ENCODE measurements at places on chromosomes 5 and 9.

DNA sequence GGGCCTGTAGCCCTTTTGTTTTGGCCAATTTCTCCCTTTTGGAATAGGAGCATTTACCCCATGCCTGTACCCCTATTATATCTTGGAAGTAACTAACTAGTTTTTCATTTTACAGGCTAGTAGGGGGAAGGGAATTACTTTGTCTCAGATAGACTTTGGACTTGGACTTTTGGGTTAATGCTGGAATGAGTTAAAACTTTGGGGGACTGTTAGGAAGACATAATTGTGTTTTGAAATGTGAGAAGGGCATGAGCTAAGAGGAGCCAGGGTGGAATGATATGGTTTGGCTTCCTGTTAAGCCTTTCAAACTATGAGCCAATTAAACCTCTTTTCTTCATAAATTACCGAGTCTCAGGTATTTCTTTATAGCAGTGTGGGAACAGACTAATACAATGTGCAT is 168.1 kb downstream of the FGF1 start:
- DNase-seq = no peak

GRCh38 chr9:30575691-30576090 is 1808.8 kb upstream of the ACO1 start:
- no peak for DNase-seq

- no peak for DNase-seq
Observed at GRCh38 chr5:515273-515836, 8.9 kb downstream of the SLC9A3 start.

DNA sequence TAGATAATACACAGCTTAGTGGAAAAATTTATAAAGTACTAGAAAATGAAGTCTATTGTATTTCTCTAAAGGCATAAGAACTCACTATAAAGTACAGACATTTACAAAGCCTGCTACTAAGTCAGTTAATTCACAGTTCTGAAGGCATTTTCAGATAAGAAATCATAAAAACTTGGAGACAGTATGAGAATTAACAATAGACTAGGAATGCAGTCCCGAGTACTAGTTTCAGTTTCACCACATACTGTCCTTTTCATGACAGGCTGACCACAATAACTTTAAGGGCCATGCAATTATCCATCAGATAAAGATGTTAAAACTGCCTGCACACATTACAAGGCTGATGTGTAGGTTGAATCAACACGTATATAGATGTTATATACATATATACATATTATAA is 362.6 kb upstream of the SMC2 start:
- peak; percentile 54 for DNase-seq

Measured in brain microvascular endothelial cell (primary cell).